C1 segment of cervical spinal cord (tissue), 14 donors: ENCODE measurements at places on chromosomes 1 and 21.
A peak's percentile ranks its signal among the peaks of the same experiment; 100 is the strongest.

DNA sequence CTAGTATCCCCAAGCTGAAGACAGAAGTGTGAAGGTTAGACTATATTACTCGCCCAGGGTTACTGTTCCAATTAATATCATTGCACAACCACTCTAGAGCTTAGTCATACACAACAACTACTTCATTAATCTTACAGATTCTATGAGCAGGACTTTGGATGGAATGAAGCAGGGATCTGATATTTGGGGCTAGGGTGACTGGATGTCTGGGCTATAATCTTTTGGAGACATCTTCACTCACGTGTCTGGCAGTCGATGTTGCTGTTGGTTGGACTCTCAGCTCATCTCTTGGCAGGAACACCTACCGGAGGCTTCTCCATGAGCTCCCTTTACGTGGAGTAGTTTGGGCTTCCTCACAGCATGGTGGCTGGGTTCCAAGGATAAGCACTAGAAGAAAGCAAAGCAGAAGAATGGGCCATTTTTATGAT lies 519.2 kb upstream of the B3GALT2 start:
- no peak for DNase-seq

GRCh38 chr1:197862221-197862620 lies 40.2 kb upstream of the C1orf53 start:
- no peak for DNase-seq

GRCh38 chr1:236150986-236151385 lies 8.6 kb downstream of the GPR137B start:
- DNase-seq = no peak

GRCh38 chr1:53655931-53656746 lies 82.8 kb downstream of the GLIS1 start:
- no peak for DNase-seq

- DNase-seq = no peak
These were observed 222.5 kb upstream of the CACYBP start for GRCh38 chr1:174777262-174777661.

- no peak for DNase-seq
These were observed 694 bp downstream of the TMEM167B start for GRCh38 chr1:109091078-109091838.

DNA sequence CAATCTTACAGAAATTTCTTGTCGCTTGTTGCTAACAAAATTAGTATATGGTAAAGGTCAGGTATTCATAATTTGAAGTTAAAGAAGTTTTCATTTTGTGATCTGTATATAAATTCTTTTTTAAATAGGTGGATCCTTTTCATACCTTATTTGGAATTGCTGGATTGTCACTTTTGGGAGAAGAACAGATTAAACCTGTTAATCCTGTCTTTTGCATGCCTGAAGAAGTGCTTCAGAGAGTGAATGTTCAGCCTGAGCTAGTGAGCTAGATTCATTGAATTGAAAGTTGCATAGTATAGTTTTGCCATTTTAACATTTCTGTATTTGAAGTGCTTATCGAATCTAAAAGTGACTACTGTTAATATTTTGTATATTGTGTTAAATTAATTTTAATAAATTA lies 2.3 kb upstream of the MSH4 start:
- DNase-seq = no peak

DNA sequence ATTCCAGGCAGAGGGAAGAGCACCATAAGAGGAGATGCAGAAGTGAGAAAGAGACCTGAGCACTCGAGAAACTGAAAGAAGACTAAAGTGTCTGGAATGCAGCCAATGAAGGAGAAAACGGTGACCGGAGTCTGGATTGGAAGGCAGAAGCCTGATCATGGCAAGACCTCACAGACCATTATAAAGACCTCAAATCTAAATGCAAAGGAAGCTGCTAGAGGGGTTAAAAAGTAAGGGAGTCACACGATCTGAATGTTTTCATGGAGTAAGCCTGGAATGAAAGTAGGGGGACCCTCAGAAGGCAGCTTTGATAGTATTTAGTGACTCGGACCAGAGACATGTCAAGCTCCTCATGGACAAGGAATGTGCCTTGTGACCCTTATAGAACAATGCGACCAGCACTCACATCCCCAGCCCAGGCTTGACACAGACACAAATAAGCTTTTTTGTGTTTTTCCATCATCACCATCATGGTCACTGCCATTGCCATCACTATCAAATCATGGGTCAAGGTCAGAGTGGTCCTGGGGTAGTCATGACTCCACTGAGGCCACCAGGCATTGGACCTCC lies 183.6 kb downstream of the SEC16B start:
- DNase-seq = no peak

DNA sequence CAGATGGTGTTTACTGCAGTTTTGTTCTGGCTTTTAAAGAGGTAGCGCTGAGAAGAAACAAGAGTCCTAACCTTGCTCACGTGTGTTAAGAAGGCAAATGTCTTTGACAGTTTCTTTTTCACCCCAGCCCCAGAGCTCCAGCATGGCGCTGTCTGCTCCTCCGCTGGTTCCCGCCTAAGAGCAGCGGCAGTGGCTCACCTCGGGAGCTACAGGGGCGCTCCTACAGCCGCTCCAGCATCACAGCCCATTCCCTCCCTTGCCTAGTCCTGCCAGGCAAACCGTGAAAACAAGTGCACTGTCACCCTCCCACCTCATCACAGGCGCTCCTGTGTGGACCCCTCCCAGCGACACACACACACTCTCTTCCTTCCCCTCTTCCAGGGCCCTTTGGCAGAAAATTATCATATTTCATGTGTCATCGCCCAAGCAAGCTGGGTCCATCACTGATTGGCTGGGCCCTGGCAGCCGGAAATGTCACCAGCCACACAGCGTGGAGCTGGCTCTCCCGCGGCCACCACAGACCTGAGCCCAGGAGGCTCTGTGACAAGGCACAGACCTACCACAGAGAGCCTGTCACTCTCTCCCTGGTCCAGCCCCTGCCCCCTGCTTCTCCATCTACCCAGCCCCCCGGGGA lies 1.2 kb upstream of the HIVEP3 start:
- no peak for DNase-seq

DNA sequence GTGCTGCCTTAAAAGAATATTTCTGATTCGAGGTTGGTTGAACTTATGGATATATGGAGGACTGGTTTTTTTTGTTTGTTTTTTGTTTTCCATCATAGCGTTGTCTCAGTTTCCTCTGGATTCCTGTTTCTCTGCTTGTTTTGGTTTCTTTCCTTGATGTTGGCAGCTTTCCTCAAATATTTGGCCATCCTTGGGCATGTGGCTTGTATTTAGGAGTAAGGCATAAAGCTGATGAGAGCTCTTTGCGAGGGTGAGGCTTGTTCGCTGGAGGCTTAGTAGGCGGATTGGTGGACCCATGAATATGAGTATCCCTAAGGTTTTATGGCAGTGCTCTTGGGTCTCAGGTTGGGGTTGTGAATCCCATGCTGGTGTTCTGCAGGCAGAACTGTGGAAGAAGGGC lies 22.9 kb downstream of the DYRK1A start:
- no peak for DNase-seq

- DNase-seq = no peak
These were observed 106.2 kb downstream of the RUNX1 start for GRCh38 chr21:34942911-34943310.

GRCh38 chr1:27487966-27488884 lies 1.7 kb downstream of the WASF2 start:
- peak; percentile 45 for DNase-seq

DNA sequence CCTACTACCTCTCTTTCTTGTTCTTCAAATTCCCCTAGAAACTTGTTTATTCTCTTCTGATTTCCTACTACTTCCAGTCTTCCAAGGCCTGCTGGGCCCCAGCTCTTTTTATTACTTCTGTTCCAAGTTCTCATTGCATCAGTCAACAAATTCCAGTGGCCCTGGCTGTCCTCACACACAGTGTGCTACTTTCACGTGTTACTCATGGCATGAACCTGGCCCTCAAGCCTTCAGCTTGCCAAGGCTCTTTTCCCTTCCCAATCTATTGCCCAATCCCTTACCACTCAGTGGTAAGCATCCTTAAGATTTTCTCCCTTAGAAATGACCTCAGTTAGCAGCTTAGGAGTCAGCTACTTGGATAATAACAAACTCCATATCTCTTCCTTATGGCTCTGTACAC lies 613.5 kb downstream of the LMO4 start:
- DNase-seq = no peak

- DNase-seq = no peak
These were observed 10.6 kb downstream of the TRIM67 start for GRCh38 chr1:231172411-231172810.

DNA sequence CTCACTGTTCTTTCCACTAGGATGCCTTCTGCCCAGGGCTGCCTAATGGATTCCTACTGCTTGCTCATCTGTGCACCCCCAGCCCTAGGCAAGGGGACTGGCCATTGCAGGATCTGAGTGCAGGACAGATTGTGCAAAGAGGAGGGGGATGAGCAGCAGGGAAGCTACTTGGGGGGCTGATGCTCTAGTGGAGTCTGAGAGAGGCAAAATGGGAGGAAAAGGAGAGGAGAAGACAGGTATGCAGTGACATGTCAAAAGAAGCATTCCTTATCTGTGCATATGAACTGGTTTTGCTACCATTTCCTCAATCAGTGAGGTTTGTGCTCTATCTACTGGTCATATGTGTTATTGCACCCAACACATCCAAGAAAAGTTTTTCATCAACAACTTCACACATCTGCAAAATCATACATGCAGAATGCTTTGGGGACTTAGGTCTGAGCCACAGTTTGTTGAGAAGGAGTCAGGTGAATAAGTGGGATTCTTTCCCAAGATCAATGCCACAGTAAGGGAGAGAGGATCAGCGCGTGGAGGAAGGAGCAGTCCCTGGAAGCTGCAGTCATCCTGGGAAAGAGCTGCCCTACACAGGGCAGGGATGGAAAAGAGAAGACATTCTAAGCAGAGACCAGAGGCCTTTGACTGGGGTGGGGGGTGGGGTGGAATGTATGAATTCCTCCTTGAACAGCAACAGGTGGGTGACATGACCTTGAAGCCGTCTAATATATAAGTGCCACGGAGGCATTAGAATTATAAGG lies 14.4 kb downstream of the SLC5A9 start:
- DNase-seq = no peak

- no peak for DNase-seq
These were observed 109.5 kb downstream of the CDC7 start for GRCh38 chr1:91610102-91610501.

GRCh38 chr1:199759268-199759730 lies 268.2 kb upstream of the NR5A2 start:
- DNase-seq = no peak
